ENCODE measurements at places on chromosomes 4 and X.

DNA sequence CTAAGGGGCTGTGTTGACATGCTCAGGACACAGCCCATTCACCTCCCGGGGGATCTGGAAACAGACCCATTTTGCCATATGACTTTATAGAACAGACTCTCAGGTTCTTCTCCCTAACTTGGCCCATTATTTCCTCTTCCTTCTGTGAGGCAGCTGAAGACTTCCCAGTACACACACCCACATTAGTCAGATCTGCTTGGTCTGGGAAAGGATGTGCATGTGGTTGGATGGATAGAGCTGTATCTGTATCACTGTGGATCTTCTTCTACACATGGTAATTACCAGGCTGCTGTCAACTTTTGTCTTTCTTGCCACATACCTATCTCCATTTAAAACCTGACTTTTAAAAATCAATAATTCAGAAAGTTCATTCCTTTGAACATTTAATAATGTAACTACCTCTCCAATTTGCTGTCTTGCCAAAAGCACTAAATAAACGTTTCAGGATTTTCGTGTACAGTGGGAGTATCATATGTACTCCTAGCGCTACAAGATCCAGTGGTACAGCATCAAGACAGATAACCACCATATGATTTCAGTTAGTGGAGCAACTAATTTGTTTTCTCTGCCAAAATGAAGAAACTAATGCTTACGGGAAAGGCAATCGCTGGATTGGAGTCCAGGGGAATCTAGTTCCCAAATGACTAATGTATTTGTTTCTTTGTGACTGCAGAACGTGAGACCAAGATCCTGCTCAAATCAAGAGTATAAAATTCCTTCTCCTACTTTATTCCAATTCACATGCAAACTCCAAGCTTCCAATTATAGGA is 134.1 kb upstream of the MAP3K15 start:
- DNase-seq = no peak

DNA sequence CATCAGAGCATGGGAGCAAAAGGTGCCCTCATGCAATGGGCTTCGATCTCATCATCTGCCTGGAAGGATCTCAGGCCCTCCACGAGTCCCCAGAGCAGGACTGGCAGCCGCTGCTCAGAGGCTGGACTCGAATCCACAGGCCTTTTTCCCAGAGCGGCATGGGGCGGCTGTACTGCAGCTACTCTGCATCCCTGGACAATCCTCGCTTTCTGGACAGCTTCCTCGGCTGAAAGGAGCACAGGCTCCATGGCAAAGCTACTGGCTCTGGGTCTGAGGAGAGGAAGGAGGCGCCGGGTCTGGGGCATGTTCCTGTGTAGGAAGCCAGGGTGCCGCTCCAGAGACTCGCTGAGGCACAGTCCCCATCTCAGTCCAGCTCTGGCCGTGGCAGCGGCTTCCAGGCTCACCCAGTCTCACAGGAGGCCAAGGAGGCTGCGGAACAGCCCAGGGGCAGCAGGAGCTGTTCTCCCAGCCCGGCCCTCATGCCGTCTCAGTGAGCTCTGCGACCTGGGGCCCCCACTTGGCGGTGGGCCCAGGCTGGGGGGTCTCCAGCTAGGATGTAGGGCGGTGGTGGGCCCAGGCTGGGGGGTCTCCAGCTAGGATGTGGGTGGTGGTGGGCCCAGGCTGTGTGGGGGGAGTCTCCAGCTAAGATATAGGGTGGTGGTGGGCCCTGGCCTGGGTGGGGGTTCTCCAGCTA is 2.7 kb upstream of the SPON2 start:
- DNase-seq = no peak

- DNase-seq = no peak
Observed at GRCh38 chrX:79084923-79085322, 59.6 kb upstream of the GPR174 start.

- no peak for DNase-seq
Observed at GRCh38 chr4:88366460-88366859, 12.2 kb upstream of the HERC6 start.

DNA sequence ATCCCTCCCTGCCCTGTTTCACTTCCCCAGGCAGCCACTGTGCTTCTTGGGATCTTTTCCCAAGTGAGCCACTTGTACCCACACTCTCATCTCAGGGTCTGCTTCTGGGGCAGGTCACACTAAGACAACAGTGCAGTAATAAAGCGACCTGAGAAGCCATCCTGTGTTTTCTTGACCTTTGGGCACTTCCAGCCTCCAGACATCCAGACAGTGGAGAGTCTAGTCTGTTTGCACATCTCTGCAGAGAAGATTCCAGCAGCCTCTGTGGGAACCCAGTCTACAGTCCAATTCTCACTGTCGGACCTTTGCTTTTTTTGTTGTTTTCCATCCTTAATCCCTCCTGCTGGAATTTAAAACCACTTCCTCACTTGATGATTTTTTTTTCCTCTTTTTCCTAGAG is 50.3 kb upstream of the ATP6AP2 start:
- no peak for DNase-seq

DNA sequence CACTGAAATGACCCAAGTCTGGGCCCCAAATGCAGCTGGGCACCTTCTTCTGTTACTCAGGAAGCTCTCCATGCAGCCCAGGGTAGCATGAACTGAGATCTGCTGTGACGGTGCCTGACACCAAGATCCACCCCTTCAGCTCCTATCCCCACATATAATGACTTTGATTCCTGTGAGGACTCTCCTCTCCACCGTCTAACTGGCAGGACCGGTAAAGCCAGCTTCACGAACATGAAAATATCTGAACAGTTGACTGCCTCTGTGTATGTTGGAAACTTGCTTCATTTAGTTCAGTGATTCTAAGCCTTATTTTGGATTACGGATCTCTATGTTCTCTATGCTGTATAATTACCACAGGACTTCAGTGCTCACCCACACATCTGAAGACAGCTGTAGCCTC is 115.5 kb upstream of the TMEM150C start:
- no peak for DNase-seq

DNA sequence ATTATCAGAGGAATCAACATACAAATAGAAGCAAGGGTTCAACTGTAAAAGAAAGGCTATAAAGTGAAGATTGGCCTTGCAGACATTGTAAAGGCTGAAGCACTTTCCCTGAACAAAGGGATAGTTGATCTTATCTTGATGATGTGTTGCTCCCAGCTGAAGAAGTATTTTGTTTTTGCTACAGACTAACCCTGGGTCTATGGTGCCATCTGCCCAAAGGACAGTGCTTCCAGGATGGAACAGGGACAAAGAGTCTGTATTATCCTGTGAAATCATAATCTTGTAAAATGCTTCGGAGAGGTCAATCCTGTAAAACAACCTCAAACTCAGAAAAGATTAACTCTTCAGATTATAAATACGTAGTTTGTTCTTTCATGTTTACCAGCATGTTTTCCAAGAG is 251.7 kb upstream of the ANKRD50 start:
- DNase-seq = no peak

All from NCI-H1417 (cell line).